ENCODE measurements at places on chromosomes 6 and 20.

- no peak for DNase-seq
Measured at GRCh38 chr6:20850686-20851416, 316.6 kb downstream of the CDKAL1 start.

DNA sequence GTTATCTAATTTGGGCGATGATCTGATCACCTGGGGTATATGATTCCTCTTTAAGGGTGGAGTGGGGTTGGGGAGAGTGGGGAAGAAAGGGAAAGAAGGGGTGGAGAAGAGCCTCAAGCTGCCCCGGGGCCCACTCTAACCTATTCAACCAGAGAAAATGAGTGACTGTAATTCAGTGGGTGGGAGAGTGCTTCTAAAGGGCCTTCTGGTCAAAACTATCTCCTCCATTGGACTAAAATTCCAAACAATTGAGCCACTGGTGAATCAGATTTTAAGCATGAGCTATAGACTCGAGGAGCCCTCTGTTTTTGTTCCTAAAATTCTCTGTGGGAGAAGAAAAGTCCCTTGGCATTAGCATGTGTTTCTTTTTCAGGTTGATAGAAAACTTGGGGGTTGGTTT, 296.8 kb downstream of the CLIC5 start:
- DNase-seq, result no peak

DNA sequence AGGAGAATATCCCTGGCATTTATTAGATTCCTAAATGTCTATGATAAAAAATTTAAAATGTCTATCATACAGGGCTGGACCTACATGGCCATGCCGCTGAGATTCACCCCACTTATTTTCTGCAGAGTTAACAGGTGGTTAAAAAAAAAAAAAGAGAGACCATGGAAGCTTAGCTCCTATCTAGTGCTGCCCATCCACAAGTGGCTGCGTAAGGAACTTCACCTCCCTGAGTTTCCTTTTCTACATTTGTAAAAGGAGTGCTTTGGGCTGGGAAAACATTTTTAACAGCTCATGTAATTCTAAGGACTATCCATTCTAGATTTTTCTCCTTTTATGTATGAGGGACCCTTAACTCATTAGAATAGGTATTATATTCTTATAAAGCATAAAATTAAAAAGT, 534.1 kb downstream of the MMUT start:
- DNase-seq, result no peak

GRCh38 chr6:84796343-84796742, 31.9 kb upstream of the TBX18 start:
- DNase-seq, result no peak

DNA sequence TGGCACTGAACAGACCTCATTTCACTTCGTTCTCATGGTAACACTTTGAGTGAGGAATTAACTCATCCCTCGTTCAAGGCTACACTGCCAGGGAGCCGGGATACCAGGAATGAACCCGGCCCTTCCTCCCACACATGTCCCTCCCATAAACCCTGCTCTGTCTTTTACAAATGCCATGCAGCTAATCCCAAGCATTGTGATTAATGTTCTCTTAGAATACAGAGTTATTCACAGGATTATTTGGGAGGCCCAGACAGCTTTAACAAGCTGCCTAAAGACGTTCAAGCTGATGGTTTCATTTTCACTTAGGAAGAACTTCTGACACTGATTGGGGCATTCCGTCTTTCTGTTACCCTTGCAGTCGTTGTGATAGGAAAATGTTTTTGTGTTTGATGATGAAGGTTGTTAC, 42.5 kb upstream of the CD83 start:
- peak; percentile 73 for DNase-seq

GRCh38 chr20:11447371-11448100, 470.2 kb upstream of the BTBD3 start:
- no peak for DNase-seq

- DNase-seq, result no peak
Measured at GRCh38 chr6:136989571-136990241, 55.1 kb downstream of the IL20RA start.

- no peak for DNase-seq
Measured at GRCh38 chr6:135018052-135018451, 36.6 kb downstream of the HBS1L start.

GRCh38 chr6:53986721-53987521, 124.3 kb upstream of the MLIP start:
- DNase-seq, result no peak

DNA sequence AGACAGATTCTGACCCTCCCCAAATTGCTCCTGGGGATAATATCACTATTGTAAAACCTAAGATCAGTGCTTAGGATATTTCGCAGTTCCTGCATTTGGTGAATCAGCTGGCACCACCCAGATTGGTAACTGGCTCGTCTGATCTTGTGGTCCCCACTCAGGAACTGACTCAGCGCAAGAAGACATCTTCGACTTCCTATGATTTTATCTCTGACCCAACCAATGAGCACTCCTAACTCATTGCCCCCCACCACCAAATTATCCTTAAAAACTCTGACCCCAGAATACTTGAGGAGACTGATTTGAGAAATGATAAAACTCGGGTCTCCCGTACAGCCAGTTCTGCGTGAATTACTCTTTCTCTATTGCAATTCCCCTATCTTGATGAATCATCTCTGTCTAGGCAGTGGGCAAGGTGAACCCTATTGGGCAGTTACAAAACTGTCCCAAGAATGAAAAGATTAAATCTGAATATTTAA, 55.7 kb upstream of the PRND start:
- peak; percentile 92 for DNase-seq

GRCh38 chr6:96491926-96492325, 29.7 kb upstream of the UFL1 start:
- DNase-seq, result no peak

GRCh38 chr6:2810092-2810671, 31.5 kb downstream of the SERPINB1 start:
- DNase-seq, result peak; percentile 36

GRCh38 chr20:45835329-45835765, 1.7 kb downstream of the SNX21 start:
- DNase-seq, result peak; percentile 50

DNA sequence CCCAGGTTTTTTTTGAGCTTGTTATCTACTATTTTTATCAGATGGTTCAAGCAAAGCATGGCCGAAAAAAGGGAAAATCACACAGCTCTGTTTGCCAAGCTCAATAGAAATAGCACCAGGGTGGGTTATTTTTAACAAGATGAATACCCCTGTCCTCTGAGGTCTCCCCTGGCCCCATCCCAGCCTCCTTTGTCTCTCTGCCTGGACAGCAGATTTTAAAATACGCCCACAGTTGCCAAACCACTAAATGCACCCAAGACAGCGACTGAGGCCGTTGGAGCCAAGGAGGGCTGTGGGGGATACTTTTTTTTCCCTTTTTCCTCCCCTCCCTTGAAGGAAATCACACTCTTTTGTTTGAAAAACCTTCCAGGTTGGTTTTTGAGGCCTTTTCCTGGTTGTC, 106.6 kb downstream of the VEGFA start:
- no peak for DNase-seq

DNA sequence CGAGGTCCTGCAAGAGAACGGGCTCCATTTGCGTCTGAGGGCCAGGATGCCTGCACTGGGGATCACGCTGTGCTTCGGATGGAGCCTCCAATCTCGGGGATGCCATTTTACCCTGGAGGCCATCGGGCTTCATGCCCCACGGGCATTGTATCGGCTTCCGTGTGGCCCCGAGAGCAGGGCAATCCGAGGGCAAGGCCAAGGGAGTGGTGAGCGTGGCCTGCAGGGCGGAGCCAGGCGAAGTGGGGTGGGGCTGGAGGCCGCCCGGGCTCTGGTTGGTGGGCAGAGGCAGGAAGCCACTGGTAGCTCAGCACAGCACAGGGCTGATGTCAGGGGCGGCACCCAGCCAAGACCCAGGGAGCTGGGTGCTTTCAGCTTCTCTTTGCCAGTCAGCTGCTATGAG, 57.5 kb upstream of the BHLHE23 start:
- DNase-seq, result no peak

DNA sequence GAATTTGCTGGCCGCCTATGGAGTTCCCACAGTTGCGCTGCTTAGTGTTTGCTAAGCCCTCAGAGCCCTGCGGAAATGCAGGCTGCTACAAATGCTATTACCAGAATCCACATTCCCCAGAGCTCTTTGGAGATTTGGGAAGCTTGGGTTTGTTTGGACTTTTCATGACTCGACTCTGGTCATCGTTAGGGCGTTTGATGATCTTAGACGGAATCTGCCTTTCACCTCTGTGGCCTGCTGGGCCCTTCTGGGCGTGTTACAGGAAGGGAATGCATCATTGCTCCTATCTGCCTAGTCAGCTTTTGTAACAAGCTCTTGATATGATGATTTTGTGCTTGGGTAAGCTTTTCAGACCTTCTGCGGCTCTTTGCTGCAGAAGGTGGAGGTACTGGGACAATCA, 50.8 kb downstream of the EYA2 start:
- DNase-seq, result no peak

DNA sequence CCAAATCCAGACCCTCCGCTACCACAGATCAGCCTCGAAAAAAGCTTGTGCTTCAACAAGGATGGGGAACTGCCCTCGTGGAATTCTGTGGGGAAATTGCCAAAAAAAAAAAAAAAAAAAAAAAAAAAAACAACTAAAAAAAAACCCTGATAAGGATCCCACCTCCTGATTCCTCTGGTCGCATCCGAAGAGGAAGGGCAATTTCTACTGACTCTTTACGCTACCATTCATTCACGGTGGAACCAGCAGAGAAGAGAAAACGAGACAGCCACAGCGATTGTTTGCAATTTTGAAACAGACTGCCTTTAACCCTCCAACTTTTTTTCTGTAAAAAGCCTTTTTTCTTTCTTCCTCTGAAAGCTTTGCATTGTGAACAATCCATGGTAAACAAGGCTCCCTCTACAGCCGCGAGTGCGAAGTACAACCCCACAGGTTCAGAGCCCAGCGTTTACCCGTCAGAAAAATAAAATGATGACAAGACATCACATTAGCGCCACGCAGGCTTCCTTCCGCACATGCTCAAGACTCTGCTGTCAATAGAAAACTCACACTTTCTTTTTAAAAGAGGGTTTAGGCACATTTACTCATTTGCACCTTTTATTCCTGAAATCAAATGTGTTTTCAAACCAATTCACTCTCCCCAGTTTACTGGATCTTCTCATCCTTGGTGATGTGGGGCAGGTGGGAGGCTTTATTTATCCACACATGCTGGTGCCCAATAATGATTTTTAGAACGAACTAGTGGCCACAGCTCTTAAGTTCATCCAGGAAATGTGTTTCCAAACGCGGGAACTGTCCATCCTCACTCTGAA, 100.0 kb downstream of the NOL4L start:
- peak; percentile 93 for DNase-seq

DNA sequence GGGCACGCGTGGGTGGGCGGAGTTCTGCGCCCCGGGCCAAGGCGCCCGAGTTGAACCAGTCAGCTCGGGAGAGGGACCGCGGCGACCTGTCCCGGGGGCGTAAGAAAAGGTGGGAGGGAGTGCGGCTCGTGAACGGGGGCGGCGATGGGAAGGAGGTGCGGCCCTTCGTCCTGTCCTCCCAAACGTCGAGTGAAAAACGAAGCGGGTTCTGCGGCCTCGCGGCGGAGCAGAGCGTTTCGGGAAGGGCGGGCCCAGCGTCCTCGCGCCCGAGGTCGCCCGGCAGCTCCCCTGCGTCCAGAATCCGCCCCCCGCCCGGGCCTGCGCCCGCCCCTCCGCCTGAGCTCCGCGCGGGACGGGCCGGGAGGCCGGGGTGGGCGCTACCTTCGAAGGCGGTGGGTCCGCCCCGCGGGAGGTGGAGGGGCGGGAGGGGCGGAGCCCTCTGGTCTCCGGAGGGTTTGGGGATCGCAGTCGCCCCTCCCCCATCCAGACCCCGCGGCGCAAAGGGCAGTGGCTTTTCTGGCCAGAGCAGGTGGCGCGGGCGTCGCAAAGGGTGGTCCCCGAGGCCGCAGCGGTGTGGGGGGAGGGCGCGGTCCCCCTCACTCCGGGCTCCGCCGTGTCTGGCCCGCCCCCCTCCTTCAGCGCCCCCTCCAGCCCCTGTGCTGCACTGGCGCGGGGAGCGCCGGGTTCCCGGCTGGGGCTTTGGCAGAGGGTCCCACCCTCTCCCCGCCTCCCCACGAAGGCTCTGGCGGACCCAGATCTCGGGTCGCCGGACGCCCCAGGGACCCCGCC, 838 bp downstream of the STMN3 start:
- no peak for DNase-seq

All from common myeloid progenitor, CD34-positive (primary cell).